ENCODE measurements at places on chromosomes 3 and 15.

GRCh38 chr3:144915202-144915601 is 943.6 kb downstream of the DIPK2A start:
- no peak for DNase-seq

GRCh38 chr3:172040078-172040980 is 951 bp downstream of the FNDC3B start:
- DNase-seq, result peak; percentile 21

- DNase-seq, result no peak
Observed at GRCh38 chr15:49693498-49693897, 72.7 kb downstream of the DTWD1 start.

GRCh38 chr3:156373654-156374053 is 181.3 kb downstream of the SSR3 start:
- no peak for DNase-seq

DNA sequence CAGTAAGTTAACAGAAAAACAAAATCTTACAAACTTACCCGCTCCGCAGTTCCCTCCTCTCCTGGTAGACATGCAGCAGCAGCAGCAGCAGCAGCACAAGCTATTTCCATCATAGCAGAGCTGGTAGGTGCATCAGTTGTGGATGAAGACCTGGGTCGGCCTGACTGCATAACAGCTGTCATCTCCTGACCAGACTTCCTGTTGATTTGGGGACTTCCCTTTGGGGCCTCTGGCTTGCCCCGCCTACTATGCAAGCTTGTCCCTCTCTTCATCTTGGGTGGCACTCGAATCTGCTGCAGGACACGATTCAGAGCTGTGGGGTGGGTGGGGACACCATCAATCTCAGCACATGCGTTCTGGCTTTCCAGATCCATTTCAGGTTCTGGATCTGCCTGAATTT is 65.7 kb downstream of the TMCC1 start:
- DNase-seq, result no peak

DNA sequence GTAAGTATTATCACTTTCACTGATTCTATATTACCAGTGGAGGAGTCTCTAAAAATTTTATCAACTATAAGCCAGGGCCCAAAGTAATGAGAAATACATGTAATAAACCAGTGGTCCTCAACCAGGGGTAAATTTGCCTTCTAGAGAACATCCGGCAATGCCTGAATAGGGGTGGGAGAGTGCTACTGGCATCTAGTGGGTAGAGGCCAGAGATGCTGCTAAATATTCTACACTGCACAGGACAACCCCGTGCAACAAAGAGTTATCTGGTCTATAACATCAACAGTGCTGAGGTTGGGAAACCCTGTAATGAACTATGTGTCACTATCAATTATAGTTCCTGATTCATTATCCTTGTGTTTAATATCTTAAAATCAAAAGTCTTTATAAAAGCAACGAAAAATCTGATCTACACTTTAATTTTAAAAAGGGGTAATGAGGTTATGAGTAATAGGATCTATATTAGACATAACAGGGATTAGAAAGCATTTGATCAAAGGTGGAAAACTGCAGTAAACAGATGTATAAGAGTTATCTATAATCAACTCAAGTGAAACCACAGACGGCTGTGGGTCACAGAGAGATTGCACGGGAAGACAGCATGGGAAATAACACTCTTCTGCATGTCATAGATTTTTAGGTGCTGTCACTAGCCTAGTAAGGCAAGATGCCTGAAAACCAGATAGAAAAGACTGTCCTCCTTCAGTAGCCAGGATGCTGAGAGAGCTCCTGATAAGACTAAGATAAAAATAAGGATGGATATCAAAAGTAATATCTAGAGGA is 2.0 kb downstream of the LYSMD2 start:
- no peak for DNase-seq

DNA sequence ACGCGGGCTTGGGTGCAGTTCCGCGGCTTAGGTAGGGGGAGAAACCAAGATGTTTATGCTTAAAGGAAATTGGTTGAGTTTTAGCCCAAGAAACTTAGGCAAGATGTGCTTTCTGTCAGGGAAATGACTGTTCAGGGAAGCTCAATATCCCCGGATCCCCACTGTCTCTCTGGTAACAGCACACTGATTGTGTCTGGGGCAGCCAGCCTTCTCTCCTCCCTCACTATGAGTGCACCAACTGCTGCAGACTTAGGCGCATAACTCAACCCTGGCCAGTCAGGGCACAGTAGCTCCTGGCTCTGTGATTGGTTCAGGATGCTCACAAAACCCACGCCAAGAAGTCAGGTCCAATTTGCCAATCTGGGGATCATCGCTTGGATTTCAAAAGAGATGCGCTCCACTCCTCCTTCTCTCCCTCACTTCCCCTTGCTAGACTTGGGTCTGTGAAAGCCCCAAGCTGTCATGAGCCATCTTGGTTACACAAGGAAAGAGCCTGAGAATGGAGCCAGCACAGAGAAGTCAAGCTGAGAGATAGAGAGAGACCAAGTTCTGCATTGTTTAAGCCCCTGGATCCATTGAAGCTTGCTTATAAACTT is 42.5 kb upstream of the CACNA2D3 start:
- no peak for DNase-seq

GRCh38 chr15:99467853-99468464 is 97.8 kb upstream of the MEF2A start:
- DNase-seq, result no peak

DNA sequence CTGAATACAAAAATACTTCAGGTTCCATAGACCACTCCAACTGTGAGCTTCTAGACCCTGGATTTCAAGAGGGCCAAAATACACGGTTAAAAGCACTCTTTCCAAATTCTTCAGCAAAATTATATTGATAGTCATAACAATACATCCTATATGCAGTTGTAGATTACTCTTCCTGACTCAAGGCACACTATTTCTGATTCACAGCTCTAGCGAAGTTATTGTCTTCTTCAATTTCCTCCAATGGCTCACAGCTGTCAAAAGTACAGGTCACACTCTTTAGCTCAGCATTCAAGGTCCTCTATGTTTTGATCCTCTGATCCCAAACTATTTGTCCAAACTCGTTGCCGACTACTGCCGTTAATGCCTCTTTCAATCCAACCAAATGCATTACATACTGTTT is 13.5 kb upstream of the CCDC80 start:
- no peak for DNase-seq

GRCh38 chr15:66221126-66221525 is 32.4 kb downstream of the MEGF11 start:
- no peak for DNase-seq

GRCh38 chr3:11635680-11636393 is 7.9 kb downstream of the VGLL4 start:
- no peak for DNase-seq

- no peak for DNase-seq
Observed at GRCh38 chr3:183584246-183584913, 28.9 kb upstream of the KLHL6 start.

DNA sequence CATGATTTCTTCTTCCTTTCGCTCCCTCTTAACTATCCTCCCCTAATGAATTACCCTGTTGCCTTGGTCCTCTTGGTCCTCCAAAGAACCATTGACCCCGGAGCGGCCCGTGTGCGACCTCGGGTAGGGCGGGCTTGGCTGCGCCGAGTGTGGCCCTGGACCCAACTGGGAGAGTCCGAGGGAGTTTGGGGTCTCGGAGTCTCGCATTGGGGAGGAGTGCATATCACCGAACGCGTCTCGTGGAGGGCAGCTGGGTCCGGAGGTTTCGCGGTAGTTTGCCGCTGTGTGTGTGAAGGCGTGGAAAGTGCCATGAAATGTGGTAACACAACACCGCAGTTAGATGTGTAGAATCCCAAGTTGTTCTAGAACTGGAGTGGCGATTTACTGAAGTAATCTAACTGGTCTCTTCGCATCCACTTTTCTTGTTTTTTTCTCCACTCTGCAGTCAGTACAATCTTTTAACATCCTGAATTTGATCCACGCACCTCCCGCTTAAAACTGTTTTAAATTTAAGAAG is 363 bp downstream of the GTF2E1 start:
- no peak for DNase-seq

DNA sequence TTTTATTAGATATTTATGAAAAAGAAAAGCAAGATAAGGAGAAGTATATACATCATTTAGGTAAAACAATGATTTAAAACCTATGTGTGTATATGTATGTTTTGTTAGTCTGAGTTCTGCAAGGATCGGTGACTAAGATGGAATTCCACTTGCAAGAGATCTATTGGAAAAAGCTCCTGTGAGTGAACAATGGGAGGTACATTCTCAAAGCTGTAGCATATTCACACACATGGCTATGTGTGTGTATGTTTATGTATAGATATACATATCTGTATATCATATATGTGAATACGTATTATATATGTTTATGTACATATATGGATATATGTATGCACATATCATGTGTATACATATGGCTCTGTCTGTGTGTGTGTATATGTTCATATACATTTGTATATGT is 54.3 kb downstream of the AMOTL2 start:
- no peak for DNase-seq

Measured in stimulated activated CD8-positive, alpha-beta memory T cell treated with anti-CD3 and anti-CD28 coated beads, Interleukin-12 subunit alpha, Interleukin-12 subunit beta, amount 100 ng/mL, for 4 hours (primary cell).